ENCODE measurements at places on chromosomes 3 and 15. TPM values are rescaled to one million over a fixed set of nuclear protein-coding genes. Genes with fewer than 3 reads are reported as not detected.

DNA sequence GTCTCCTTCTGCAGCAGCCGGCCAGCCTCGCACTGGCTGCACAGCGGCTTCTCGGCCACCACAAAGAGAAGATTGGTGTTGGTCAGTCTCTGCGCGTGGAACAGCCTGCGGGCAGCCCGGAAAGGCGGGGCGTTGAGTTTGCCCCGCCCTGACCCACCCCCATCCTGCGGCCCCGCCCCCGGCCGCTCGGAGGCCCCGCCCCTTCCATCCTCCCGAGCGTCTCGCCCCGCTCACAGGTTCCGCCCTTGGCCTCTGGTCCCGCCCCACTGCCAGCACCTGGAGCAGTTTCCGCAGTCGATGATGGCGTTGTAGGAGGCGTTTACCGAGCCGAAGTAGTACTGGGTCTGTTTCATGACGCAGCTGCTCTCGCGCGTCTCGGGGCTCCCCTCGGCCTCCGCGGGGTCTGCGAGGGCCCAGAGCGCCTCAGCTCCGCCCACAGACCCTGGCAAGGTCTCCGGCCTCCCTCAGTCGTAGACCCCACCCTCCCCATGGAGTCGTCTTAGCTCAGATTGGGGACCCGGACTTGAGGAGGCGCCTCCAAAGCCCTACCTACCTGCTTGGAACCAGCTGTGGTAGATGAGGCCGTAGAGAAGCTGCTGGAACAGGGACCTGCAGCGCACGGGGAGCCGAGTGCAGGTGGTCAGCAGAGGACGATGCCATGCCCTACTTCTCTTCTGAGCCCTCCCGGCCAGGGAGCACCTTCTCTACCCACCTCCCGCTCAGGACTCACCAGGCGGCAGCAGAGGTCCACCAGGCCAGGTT lies 5.9 kb upstream of the TMEM115 start:
- H3K4me3 ChIP-seq: no peak overlapping the region
- H3K27ac ChIP-seq: no peak overlapping the region
- DNase-seq: no peak
- no peaks in the 10 kb centered on the region for H3K4me1 ChIP-seq
- H3K27me3 ChIP-seq: peaks cover 7% of the 10 kb centered on the region
- H3K36me3 ChIP-seq: no peaks in the 10 kb centered on the region

GRCh38 chr3:52843108-52843865 lies 8.5 kb upstream of the MUSTN1 start:
- no peak overlapping the region for H3K4me3 ChIP-seq
- H3K27ac ChIP-seq: no peak overlapping the region
- H3K36me3 ChIP-seq: peaks cover 7% of the 10 kb centered on the region
- H3K4me1 ChIP-seq: peaks cover 11% of the 10 kb centered on the region

The GRIP2 gene
- 4.0 TPM for total RNA-seq

DNA sequence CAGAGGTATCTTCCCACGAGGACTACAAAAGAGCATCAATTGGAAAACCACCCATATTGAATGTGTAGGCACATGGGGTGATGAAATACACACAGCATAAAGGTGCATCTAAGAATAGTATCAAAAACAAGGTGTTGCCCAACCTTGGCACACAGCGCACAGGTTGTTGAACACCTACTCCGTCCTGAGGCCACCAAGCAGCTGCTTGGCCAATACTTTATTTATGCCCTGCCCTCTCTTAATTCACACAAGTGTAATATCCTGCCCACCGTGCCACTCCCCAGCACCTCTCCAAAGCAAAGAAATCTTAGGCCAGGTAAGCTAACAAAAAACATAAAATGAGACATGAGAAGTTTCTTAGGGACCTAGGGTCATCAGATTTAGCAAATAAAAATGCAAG lies 31.2 kb downstream of the WWTR1 start:
- H3K27ac ChIP-seq: no peak overlapping the region
- H3K36me3 ChIP-seq: peaks cover 12% of the 10 kb centered on the region
- no peak overlapping the region for H3K4me3 ChIP-seq
- no peaks in the 10 kb centered on the region for H3K27me3 ChIP-seq

- H3K27me3 ChIP-seq: no peaks in the 10 kb centered on the region
- no peaks in the 10 kb centered on the region for H3K36me3 ChIP-seq
- H3K27ac ChIP-seq: no peak overlapping the region
- DNase-seq: no peak
- H3K4me3 ChIP-seq: no peak overlapping the region
- H3K4me1 ChIP-seq: no peaks in the 10 kb centered on the region
Observed at GRCh38 chr15:55660153-55660552, 72.0 kb upstream of the PYGO1 start.

DNA sequence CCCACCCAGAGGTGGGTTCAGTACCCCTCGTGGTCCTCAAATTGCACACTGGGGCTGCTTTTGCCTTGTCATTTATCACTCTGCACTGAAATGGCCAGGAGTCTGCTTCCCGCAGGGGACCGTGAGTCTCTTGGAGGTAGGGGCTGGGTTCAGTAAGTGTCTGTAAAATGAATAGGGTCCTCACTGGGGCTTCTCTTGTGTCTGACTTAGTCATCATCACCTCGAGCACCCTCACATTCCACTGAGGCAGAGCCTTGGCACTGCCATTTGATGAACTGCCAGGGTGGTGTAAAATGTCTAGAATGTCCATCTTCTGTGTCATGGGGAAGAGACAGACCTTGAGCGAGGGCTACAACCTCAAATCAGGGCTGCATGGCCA lies 61.0 kb upstream of the RYK start:
- H3K27ac ChIP-seq: no peak overlapping the region
- peaks cover 84% of the 10 kb centered on the region for H3K4me1 ChIP-seq
- no peaks in the 10 kb centered on the region for H3K27me3 ChIP-seq
- DNase-seq: no peak
- H3K36me3 ChIP-seq: no peaks in the 10 kb centered on the region
- no peak overlapping the region for H3K4me3 ChIP-seq

DNA sequence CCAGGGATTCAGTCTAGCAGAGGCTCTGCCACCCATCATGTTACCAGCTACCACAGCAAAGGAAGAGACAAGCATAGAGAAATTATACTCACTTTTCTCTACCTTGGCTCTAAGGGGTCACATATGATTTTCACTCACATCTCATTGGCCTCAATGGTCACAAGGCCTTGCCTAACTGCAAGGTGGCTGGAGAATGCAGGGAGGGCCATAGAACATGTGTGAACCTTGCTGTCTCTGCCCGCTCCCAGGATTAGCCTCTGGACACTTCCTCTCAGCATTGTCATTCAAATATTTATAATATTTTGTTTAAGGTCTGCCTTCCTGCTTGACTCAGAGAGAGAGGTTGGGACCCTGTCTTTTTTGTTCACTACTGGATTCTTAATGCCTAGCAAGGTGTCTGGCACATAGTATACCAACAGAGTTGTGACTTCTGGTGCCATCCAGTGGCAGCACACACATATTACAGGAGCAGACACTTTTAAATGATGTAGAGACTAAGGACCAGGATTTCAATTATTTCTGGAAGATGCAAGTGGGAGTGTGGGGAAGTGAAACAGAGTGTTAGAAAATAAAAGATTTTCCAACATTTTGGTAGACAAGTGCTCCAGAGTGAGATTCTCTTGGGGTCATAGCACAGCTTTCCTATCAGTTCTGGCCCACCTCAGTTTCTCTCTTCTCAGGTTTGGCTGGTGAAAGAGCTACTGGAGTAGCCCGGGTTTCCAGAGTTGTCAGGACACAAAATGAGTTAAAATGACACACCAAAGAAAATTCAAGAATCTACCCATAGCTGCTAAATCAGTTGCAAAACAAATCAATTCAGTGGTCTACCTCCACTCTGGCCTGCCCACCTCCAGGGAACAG lies 119.0 kb upstream of the RASGRP1 start:
- no peaks in the 10 kb centered on the region for H3K27me3 ChIP-seq
- H3K4me3 ChIP-seq: no peak overlapping the region
- no peak overlapping the region for H3K27ac ChIP-seq
- no peaks in the 10 kb centered on the region for H3K4me1 ChIP-seq

- no peak overlapping the region for H3K4me3 ChIP-seq
- H3K27me3 ChIP-seq: no peaks in the 10 kb centered on the region
- H3K27ac ChIP-seq: no peak overlapping the region
- no peaks in the 10 kb centered on the region for H3K36me3 ChIP-seq
Observed at GRCh38 chr15:99410477-99410876, 155.3 kb upstream of the MEF2A start.

The FAM227B gene
- total RNA-seq: 3.3 TPM

The ZNF662 gene
- not detected for total RNA-seq

The LTK gene
- total RNA-seq: 0.31 TPM

- no peaks in the 10 kb centered on the region for H3K4me1 ChIP-seq
- peaks cover 37% of the 10 kb centered on the region for H3K36me3 ChIP-seq
- H3K27ac ChIP-seq: no peak overlapping the region
- no peaks in the 10 kb centered on the region for H3K27me3 ChIP-seq
- H3K4me3 ChIP-seq: no peak overlapping the region
- DNase-seq: no peak
Observed at GRCh38 chr3:47884603-47885002, 81.7 kb downstream of the DHX30 start.

DNA sequence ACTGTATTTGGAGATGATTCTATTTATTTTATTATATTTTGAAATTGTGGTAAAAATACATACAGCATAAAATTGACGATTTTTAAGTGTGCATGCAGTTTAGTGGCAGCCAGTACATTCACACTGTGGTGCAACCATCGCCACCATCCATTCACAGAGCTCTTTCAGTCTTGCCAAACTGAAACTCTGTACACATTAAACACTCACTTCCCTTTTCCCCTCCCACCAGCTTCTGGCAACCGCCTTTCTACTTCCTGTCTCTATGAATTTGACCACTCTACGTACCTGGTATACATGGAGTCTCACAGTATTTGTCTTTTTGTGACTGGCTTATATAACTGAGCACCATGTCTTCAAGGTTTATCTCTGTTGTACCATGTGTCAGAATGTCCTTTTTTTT lies 303.3 kb upstream of the ATP10A start:
- no peaks in the 10 kb centered on the region for H3K36me3 ChIP-seq
- H3K4me1 ChIP-seq: no peaks in the 10 kb centered on the region
- no peak for DNase-seq
- H3K27me3 ChIP-seq: no peaks in the 10 kb centered on the region

The ZBTB47 gene
- total RNA-seq: 6.1 TPM

- H3K36me3 ChIP-seq: no peaks in the 10 kb centered on the region
- H3K4me1 ChIP-seq: no peaks in the 10 kb centered on the region
- no peak overlapping the region for H3K27ac ChIP-seq
- H3K27me3 ChIP-seq: 0 out of 2 replicates have a peak, but pooled peaks cover 3% of the 10 kb centered on the region
- H3K4me3 ChIP-seq: no peak overlapping the region
Observed at GRCh38 chr15:82855286-82856100, 46.1 kb downstream of the WHAMM start.

The FEZF2 gene
- not detected for total RNA-seq

- 0 out of 2 replicates have a peak, but pooled peaks cover 5% of the 10 kb centered on the region for H3K4me1 ChIP-seq
- H3K4me3 ChIP-seq: no peak overlapping the region
- H3K27ac ChIP-seq: no peak overlapping the region
- no peaks in the 10 kb centered on the region for H3K36me3 ChIP-seq
- no peaks in the 10 kb centered on the region for H3K27me3 ChIP-seq
Observed at GRCh38 chr3:175346573-175347356, 487.6 kb downstream of the NAALADL2 start.

All from SJSA1 (cell line).